ENCODE measurements at places on chromosomes 6 and 20. TPM values are rescaled to one million over a fixed set of nuclear protein-coding genes. Genes with fewer than 3 reads are reported as not detected.

DNA sequence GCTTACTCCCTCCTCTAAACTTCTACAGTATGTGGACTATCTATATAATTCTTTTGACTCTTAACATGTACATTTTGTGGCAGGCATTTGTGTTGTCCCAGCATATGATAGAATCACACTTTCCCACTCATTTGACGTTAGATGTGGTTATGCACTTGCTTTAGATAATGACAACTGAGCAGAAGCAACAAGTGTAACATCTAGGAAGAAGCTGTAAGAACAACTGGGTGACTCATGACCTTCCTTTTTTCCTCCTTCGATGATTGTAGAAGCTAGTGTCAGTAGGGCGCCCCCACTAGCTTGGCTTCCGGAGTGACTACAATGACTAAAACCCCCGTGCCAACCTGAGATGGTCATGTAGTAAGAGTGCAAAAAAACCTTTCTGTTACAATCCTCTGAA is 74.6 kb upstream of the CEP85L start:
- H3K27ac ChIP-seq: peak overlapping the region; percentile 26
- peaks cover 23% of the 10 kb centered on the region for H3K4me1 ChIP-seq
- H3K36me3 ChIP-seq: no peaks in the 10 kb centered on the region
- no peaks in the 10 kb centered on the region for H3K27me3 ChIP-seq

GRCh38 chr6:114151064-114151690 is 180.2 kb upstream of the HDAC2 start:
- H3K27ac ChIP-seq: no peak overlapping the region
- H3K27me3 ChIP-seq: no peaks in the 10 kb centered on the region
- no peak for DNase-seq
- no peaks in the 10 kb centered on the region for H3K4me1 ChIP-seq

GRCh38 chr6:169961772-169962561 is 210.5 kb downstream of the ERMARD start:
- H3K27ac ChIP-seq: no peak overlapping the region
- H3K4me3 ChIP-seq: no peak overlapping the region
- DNase-seq: peak; percentile 28
- peaks cover 41% of the 10 kb centered on the region for H3K27me3 ChIP-seq

- no peaks in the 10 kb centered on the region for H3K36me3 ChIP-seq
- H3K27me3 ChIP-seq: no peaks in the 10 kb centered on the region
- no peak overlapping the region for H3K27ac ChIP-seq
- no peaks in the 10 kb centered on the region for H3K4me1 ChIP-seq
Observed at GRCh38 chr20:40196846-40197436, 492.1 kb downstream of the MAFB start.

DNA sequence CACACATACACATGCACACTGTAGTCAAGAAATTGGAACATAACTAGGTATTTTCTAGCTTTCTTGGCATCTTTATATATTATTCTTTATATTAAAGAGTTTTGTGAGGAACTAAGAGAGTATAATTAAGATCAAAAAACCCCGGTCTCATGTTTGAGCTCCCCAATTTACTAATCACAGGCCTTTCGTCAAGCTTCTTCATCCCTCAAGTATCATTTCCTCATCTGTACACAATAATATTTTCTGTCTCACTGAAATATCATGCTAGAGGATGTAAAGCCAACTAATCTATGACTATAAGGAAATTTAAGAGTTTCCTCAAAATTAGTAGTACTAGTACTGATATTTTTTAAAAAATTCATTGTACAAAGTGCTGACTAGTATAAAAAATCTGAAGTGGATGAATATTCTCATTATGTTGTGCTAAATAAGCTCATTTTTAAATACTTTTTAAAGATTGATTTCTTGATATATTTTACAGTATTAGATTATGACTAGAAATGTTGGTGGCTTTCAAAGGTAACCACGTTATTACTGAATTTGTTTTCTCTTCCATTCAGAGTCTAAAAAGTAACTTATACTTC is 28.0 kb downstream of the PEX3 start:
- no peak overlapping the region for H3K4me3 ChIP-seq
- H3K27me3 ChIP-seq: no peaks in the 10 kb centered on the region
- DNase-seq: no peak
- H3K27ac ChIP-seq: no peak overlapping the region
- peaks cover 31% of the 10 kb centered on the region for H3K36me3 ChIP-seq
- no peaks in the 10 kb centered on the region for H3K4me1 ChIP-seq

DNA sequence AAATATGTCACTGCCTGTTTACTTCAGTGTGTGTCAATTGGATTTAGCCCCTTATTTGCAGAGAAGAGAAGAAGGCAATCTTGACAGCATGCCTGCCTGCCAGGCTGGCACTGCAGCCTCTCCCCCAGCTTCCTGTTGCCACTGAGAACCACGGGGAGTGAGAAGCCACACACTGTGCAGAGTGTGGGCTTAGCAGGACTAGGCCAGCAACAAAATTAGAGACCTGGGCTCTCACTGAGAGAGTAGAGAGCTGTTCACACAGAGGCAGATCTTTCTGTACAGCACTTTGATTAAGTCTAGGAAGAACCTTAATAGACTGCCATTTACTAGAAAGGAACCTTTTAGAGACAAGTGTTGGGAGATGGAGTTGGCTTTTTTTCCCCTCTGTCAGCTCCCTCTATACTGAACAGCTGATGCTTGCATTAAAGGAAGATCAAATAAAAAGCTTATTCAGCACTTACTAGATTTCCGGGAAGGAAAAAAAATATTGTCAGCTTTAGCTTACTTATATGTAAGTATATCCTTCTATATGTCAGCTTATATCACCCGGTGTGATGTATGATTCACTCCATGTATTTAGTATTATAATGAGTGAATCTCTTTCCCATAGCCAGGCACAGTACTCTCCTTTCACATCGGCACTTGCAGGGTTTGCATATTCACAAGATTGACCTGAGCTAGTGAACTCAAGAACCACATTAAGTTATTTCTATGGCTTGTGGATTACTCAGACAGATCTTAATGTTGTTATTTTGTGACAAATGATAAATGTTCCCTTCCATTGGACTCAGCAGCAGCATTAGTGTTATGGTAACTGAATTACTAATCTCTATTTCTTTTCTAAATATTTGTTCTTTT is 851.0 kb upstream of the EPHA7 start:
- no peak overlapping the region for H3K27ac ChIP-seq
- H3K27me3 ChIP-seq: no peaks in the 10 kb centered on the region
- no peak for DNase-seq
- no peaks in the 10 kb centered on the region for H3K36me3 ChIP-seq

GRCh38 chr6:25279748-25280343 is 672 bp downstream of the CARMIL1 start:
- H3K4me1 ChIP-seq: peaks cover 20% of the 10 kb centered on the region
- H3K27me3 ChIP-seq: peaks cover 18% of the 10 kb centered on the region
- DNase-seq: peak; percentile 42
- no peak overlapping the region for H3K27ac ChIP-seq

DNA sequence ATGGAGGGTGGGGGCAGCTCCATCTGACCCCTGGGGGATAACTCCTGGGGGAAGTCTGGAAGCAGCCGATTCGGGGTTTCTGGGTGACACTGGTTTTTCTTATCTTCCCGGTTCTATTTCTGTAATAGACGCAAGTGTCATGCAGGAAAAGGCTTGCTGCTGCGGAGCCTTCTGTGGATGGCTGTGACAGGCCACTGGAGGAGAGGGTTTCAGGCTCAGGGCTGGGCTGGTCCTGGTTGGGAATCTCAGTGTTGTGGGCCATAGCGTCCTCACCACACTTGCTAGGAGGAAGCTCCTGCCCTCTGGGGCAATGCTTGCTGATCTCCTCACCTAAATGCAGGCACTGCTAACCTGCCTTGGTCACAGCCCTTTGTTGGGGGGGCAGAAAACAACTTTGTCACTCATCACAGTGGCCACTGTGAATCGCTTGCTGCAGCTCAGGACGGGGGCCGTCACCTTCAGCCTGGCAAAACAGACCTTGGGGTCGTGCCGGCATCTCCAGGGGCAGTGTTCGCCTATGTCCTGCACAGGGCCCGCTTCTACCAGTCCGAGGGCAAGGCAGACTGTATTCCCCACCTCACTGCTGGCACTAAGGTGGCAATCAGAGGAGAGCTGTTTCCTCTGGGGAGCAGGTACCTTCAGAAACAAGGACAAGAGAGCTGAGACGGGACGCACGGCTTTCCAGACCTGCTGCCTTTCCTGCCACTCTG is 4.4 kb upstream of the TUBB1 start:
- no peaks in the 10 kb centered on the region for H3K27me3 ChIP-seq
- peak; percentile 33 for DNase-seq
- H3K36me3 ChIP-seq: no peaks in the 10 kb centered on the region

DNA sequence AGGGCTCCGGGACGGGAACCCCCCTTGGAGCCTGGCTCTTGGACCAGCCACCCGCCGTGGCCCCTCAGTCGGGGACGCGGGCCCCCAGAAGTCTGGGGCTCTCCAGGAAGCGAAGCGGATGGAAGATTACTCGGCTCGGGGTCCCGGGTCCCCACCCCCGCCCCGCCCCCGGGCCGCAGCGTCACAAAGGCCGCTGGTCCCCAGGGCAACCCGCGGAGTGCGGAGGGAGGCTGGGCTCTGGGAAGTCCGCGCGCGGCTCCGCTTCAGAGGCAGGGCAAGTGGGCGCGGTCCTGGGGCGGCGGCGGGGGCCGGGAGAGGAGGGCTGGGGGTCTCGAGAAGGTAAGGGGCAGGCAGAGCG is at the start of gene FNDC11:
FNDC11 (plus strand) TSS at position 227 of the 358 bp plus-strand sequence. CDS start 1,505 bp downstream, outside the sequence.
- H3K27ac ChIP-seq: peak within 1 kb of the TSS; percentile 86
- H3K27me3 ChIP-seq: peaks cover 20% of the 10 kb centered on the region
- peaks cover 7% of the 10 kb centered on the region for H3K36me3 ChIP-seq
- DNase-seq: peak; percentile 60

DNA sequence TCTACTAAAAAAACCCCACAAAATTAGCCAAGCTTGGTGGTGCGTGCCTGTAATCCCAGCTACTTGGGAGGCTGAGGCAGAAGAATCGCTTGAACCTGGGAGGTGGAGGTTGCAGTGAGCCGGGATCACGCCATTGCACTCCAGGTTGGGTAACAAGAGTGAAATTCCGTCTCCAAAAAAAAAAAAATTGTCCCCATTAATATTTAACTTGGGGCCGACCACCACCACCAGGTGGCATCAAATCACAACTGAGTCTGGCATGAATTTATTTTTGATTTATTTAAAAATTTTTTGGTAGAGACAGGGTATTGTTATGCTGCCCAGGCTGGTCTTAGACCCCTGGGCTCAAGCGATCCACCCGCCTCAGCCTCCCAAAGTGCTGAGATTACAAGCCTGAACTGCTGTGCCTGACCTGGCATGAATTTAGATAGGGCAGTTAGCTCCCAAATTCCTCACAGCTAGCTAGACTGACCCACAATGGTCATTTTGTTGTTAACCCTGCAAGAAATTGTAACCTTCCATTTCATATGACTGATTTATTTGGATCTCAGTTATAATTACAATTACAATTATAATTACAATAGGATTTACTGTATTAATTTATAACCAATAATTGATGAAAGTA is 17.1 kb upstream of the BEND3 start:
- no peak overlapping the region for H3K27ac ChIP-seq
- no peaks in the 10 kb centered on the region for H3K36me3 ChIP-seq
- peaks cover 5% of the 10 kb centered on the region for H3K27me3 ChIP-seq
- no peak for DNase-seq

GRCh38 chr6:115544765-115545671 is 515.7 kb downstream of the FRK start:
- H3K27ac ChIP-seq: no peak overlapping the region
- no peaks in the 10 kb centered on the region for H3K4me1 ChIP-seq
- DNase-seq: no peak
- H3K36me3 ChIP-seq: no peaks in the 10 kb centered on the region
- H3K27me3 ChIP-seq: no peaks in the 10 kb centered on the region

GRCh38 chr6:160057080-160057479 is 64.5 kb upstream of the SLC22A1 start:
- H3K36me3 ChIP-seq: peaks cover 44% of the 10 kb centered on the region
- no peak for DNase-seq
- H3K4me3 ChIP-seq: no peak overlapping the region
- peaks cover 16% of the 10 kb centered on the region for H3K4me1 ChIP-seq
- H3K27ac ChIP-seq: peak overlapping the region; percentile 64
- H3K27me3 ChIP-seq: no peaks in the 10 kb centered on the region

- peak; percentile 60 for DNase-seq
- H3K36me3 ChIP-seq: no peaks in the 10 kb centered on the region
- H3K27ac ChIP-seq: peak overlapping the region; percentile 87
- H3K4me3 ChIP-seq: peak overlapping the region; percentile 84
Observed at GRCh38 chr6:26342106-26343004, 22.6 kb upstream of the BTN3A2 start.

GRCh38 chr6:146914489-146915483 is 289.4 kb upstream of the STXBP5 start:
- peaks cover 13% of the 10 kb centered on the region for H3K4me1 ChIP-seq
- no peaks in the 10 kb centered on the region for H3K36me3 ChIP-seq
- DNase-seq: no peak
- no peak overlapping the region for H3K4me3 ChIP-seq

GRCh38 chr6:40563111-40563510 is 24.1 kb downstream of the LRFN2 start:
- no peaks in the 10 kb centered on the region for H3K4me1 ChIP-seq
- no peak overlapping the region for H3K4me3 ChIP-seq
- no peak for DNase-seq
- no peak overlapping the region for H3K27ac ChIP-seq
- H3K27me3 ChIP-seq: no peaks in the 10 kb centered on the region

- peaks cover 30% of the 10 kb centered on the region for H3K27me3 ChIP-seq
- no peak overlapping the region for H3K27ac ChIP-seq
- no peaks in the 10 kb centered on the region for H3K4me1 ChIP-seq
- no peak for DNase-seq
- H3K4me3 ChIP-seq: no peak overlapping the region
Observed at GRCh38 chr20:34180460-34181120, 60.6 kb upstream of the ASIP start.

GRCh38 chr6:14037402-14038277 is 79.9 kb upstream of the CD83 start:
- no peak overlapping the region for H3K27ac ChIP-seq
- no peaks in the 10 kb centered on the region for H3K36me3 ChIP-seq
- peaks cover 15% of the 10 kb centered on the region for H3K4me1 ChIP-seq
- DNase-seq: no peak
- peaks cover 49% of the 10 kb centered on the region for H3K27me3 ChIP-seq

DNA sequence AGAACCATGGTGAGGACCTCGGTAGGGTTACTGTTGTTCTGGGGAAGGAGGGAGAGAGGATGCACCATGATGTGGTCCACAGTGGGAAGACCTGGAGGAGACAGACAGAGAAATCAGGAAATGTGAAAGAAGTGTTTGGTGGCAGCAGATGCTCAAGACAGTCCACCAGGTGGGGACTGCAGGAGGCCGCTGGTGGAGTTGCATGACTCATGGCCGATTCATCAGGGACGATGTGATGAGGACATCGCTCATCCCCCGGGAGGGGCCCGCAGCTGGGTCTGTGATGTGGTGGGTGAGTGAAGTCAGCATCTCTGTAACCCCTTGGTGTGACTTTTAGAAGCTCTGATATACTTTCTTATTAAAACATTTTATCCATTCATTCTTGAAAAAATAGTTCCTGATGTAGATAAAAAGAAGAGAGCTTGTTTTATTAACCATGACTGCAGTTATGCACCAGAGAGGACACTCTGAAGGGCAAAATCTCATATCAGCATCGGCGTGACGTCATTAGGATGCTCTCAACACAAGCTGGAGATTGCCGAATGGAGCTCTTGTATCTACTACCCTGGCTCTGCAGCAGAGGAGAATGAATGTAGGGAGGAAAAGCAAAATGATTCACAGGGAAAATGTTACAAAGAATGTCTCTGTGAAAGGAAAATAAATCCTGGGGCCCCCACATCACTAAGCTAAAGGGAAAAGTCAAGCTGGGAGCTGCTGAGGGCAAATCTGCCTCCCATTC is 71.2 kb downstream of the RAMACL start:
- H3K4me3 ChIP-seq: no peak overlapping the region
- no peak for DNase-seq
- H3K27me3 ChIP-seq: no peaks in the 10 kb centered on the region
- H3K4me1 ChIP-seq: peaks cover 2% of the 10 kb centered on the region

The PABPC1L gene
- total RNA-seq: 113 TPM

The TAF11 gene
- 32.2 TPM for total RNA-seq

The TXLNB gene
- 0.38 TPM for total RNA-seq

Data from activated CD8-positive, alpha-beta memory T cell treated with anti-CD3 and anti-CD28 coated beads, Interleukin-2, amount 10 ng/mL, durations not matched to agents 7 days and 5 days (primary cell).